Mesenchymal stem cell (in vitro differentiated cells and primary cell): ENCODE measurements at places on chromosomes 12 and 14.
A peak's percentile ranks its signal among the peaks of the same experiment; 100 is the strongest.

- no peak overlapping the region for H3K4me3 ChIP-seq
- no peak overlapping the region for H3K27ac ChIP-seq
- no peaks in the 10 kb centered on the region for H3K27me3 ChIP-seq
- no peaks in the 10 kb centered on the region for H3K4me1 ChIP-seq
- no peak for DNase-seq
Measured at GRCh38 chr12:99302874-99303273, 344.7 kb upstream of the GARIN6 start.

- H3K27ac ChIP-seq = no peak overlapping the region
- no peak for DNase-seq
- no peaks in the 10 kb centered on the region for H3K4me1 ChIP-seq
- no peaks in the 10 kb centered on the region for H3K36me3 ChIP-seq
- H3K4me3 ChIP-seq = no peak overlapping the region
Measured at GRCh38 chr14:84401631-84402030, 1128.3 kb upstream of the FLRT2 start.

GRCh38 chr12:111233786-111234185, 135.1 kb downstream of the PHETA1 start:
- DNase-seq = no peak
- no peak overlapping the region for H3K27ac ChIP-seq
- no peaks in the 10 kb centered on the region for H3K4me1 ChIP-seq

DNA sequence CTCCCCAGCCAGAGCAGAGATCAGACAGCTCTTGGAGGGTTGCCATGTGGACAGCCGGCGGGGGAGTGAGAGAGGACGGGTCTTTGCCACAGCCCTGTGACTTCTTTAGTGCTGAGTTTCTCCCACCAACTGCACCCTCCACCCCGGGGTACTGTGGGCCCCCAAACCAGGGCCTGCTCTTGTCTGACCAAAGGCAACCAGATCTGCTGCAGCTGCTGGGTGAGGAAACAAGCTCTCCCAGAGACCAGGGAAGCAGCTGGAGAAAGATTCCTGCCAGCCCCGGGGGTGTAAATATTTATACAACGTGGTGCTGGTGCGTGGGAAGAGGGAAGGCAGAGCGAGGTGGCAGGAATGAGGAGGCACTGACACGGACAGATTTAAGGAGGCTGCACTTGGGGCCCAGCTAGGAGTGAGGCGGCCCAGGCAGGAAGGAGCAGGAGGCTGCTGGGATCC, 14.3 kb upstream of the ZFP36L1 start:
- H3K27me3 ChIP-seq = no peaks in the 10 kb centered on the region
- DNase-seq = peak; percentile 96
- H3K4me3 ChIP-seq = no peak overlapping the region
- H3K36me3 ChIP-seq = no peaks in the 10 kb centered on the region
- peaks cover 23% of the 10 kb centered on the region for H3K4me1 ChIP-seq

DNA sequence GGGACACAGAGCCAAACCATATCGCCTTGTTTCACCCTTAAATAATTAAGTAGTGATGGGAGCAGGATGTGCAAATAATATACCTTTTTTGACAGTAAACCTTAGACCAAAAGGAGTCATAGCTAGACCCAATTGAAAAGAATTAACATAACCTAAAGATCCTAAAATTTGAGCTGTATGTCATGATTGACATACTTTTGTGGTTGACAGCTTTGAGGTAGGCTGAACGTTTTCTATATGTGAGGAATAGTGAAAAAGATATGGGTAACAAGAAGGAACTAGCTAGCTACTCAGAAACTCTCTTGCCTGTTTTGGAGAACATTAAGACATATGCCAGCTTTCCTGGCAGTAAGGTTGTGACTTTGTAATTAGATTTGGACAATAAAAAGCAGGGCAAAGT, 320.6 kb downstream of the KCNC2 start:
- no peak overlapping the region for H3K4me3 ChIP-seq
- H3K4me1 ChIP-seq = no peaks in the 10 kb centered on the region
- H3K36me3 ChIP-seq = no peaks in the 10 kb centered on the region
- no peaks in the 10 kb centered on the region for H3K27me3 ChIP-seq
- DNase-seq = no peak
